ENCODE measurements at places on chromosomes 5 and 9. TPM values are rescaled to one million over a fixed set of nuclear protein-coding genes. Genes with fewer than 3 reads are reported as not detected.

DNA sequence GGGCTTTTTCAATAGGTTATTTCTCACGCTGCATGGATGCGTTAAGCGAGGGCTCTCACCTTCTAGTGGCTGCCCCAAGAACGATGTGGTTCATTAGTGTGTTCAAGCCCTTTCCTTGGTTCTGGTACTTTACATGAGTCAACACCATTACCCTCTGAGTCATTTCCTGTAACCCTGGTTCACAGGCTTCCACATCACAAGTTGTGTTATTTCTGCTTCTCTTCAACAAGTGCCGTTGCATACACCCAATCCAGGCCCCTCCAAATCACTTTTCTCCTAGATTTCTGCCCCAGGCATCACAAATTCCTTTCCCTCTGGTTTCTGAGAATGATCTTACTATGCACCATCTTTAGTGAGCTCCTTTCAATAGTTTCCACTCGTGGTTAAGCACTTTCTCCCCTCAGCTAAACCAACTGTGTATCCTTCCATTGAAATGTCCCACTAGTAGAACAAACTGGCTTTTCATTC is 69.5 kb upstream of the RAD23B start:
- peak; percentile 99 for ATAC-seq

- ATAC-seq, result no peak
Measured at GRCh38 chr5:54807421-54807820, 178.0 kb downstream of the ESM1 start.

DNA sequence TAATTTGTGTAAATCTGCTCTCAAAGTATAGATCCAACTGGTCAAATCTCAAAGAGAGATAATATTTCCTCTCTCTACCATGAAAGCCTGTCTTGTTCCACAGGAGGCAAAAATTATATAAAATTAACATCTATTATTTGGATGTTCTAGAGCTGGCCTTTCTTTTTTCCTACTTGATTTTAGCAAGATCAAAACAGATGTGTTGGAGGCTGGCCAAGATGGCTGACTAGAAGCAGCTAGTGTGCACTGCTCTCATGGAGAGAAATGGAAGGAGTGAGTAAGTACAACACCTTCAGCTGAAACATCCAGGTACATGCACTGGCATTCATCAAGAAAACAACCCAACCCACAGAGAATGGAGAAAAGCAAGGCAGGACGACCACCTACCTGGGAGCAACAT is 298.6 kb upstream of the SLC24A2 start:
- no peak for ATAC-seq

Gene SYK
- 0.37 TPM for total RNA-seq
